ENCODE measurements at places on chromosomes 1 and 21. TPM values are rescaled to one million over a fixed set of nuclear protein-coding genes. Genes with fewer than 3 reads are reported as not detected.

IQGAP3 gene
- 3.7 TPM for total RNA-seq

NMNAT1 gene
- total RNA-seq: 17.2 TPM

PDZK1IP1 gene
- not detected for total RNA-seq

UBE2U gene
- total RNA-seq: not detected
